Naive thymus-derived CD8-positive, alpha-beta T cell (primary cell): ENCODE measurements at places on chromosomes 1 and 21.

GRCh38 chr1:39183503-39184353 lies 20.8 kb upstream of the MACF1 start:
- DNase-seq: peak; percentile 87
- no peaks in the 10 kb centered on the region for H3K27me3 ChIP-seq
- H3K4me3 ChIP-seq: peak overlapping the region; percentile 14
- H3K27ac ChIP-seq: peak overlapping the region; percentile 97

DNA sequence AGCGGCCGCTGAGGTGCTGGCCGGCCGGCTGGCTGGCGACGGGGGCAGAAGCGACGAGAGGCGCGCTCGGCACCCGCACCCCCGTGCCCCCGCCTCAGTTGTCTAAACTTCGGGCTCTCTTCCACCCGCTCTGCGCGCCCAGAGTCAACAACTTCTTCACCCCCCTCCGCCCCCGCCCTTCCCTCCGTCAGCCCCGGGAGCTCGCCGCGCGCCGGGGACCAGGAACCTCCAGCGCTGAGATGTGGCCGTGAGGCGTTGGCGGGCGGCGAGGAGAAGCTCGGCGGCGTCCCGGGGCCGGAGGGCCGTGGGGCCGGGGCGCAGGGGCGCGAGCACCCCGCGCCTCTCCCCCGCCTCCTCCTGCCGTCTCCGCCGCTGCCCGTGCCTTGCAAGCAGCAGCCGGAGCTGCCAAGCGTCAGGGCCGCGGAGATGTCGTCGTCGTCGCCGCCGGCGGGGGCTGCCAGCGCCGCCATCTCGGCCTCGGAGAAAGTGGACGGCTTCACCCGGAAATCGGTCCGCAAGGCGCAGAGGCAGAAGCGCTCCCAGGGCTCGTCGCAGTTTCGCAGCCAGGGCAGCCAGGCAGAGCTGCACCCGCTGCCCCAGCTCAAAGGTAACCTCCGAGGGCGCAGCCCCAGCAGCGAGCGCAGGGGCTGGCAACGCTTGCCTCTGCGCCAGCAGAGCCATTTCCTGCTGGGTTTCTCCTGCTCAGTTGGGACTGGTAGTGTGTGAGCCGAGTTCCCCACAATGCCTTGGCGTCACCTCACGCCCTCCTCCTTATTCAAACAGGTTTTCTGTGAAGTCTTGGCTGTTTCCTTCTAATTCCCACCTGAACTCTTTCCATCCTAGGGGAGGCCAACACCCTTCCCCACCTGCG lies 710 bp downstream of the PPP2R5A start:
- DNase-seq: peak; percentile 80
- peak overlapping the region; percentile 98 for H3K27ac ChIP-seq
- H3K4me1 ChIP-seq: peaks cover 50% of the 10 kb centered on the region
- peak overlapping the region; percentile 96 for H3K4me3 ChIP-seq
- no peaks in the 10 kb centered on the region for H3K36me3 ChIP-seq
- no peaks in the 10 kb centered on the region for H3K27me3 ChIP-seq

- no peak overlapping the region for H3K4me3 ChIP-seq
- DNase-seq: no peak
- no peaks in the 10 kb centered on the region for H3K4me1 ChIP-seq
- H3K36me3 ChIP-seq: no peaks in the 10 kb centered on the region
These were observed 497.3 kb downstream of the NEGR1 start for GRCh38 chr1:71785000-71785399.

GRCh38 chr1:81126989-81127581 lies 673.6 kb upstream of the ADGRL2 start:
- H3K4me1 ChIP-seq: no peaks in the 10 kb centered on the region
- DNase-seq: no peak
- H3K27me3 ChIP-seq: no peaks in the 10 kb centered on the region

GRCh38 chr1:223684488-223684792 lies 18.9 kb upstream of the CAPN8 start:
- no peak overlapping the region for H3K4me3 ChIP-seq
- DNase-seq: no peak
- H3K27ac ChIP-seq: no peak overlapping the region
- H3K36me3 ChIP-seq: no peaks in the 10 kb centered on the region

DNA sequence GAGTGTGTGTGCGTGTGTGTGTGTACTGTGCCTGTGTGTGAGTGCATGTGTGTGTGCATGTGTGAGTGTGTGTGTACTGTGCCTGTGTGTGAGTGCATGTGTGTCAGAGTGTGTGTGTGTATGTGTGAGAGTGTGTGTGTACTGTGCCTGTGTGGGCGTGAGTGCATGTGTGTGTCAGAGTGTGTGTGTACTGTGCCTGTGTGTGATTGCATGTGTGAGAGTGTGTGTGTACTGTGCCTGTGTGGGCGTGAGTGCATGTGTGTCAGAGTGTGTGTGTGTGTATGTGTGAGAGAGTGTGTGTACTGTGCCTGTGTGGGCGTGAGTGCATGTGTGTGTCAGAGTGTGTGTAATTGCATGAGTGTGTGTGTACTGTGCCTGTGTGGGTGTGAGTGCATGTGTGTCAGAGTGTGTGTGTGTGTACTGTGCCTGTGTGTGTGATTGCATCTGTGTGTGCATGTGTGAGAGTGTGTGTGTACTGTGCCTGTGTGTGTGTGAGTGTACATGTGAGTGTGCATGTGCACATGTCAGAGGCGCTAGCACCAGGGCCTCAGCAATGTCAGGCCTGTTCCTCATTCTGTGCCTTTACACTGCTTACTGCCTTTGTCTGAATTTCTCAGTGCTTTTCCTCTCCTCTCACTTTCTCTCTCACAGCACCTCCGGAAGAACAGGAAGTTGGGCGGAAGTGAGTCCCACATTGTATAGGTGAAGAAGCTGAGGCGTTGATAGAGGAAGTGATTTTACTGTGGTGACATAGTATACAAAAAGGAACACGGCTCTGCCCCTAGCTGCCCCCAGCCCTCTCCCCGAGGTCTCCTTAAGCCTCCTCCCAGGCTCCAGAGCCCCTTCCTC lies 4.9 kb downstream of the SLC5A9 start:
- no peak for DNase-seq
- no peaks in the 10 kb centered on the region for H3K36me3 ChIP-seq
- peaks cover 13% of the 10 kb centered on the region for H3K4me1 ChIP-seq
- no peak overlapping the region for H3K27ac ChIP-seq
- H3K27me3 ChIP-seq: no peaks in the 10 kb centered on the region
- H3K4me3 ChIP-seq: no peak overlapping the region

DNA sequence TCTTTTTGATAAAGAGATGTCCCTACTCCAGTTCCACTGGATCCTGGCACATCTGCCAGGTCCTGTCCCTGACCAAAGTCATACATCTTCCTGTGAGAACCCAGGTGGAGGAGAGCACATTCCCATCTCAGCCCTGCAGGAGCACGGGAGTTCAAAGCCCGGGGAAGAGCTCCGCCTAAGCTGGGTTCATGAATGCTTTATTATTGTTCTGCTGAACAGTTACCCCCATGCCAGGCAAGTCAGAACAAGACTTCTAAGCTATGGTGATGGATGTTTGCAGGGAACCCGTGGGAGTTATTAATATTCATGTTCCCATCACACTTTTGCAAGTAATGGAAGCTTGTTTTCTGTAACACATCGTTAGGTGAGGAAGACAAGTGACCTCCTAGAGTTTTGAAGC lies 62.9 kb downstream of the SEC16B start:
- H3K27me3 ChIP-seq: no peaks in the 10 kb centered on the region
- DNase-seq: no peak
- H3K36me3 ChIP-seq: no peaks in the 10 kb centered on the region
- H3K27ac ChIP-seq: no peak overlapping the region
- no peaks in the 10 kb centered on the region for H3K4me1 ChIP-seq

DNA sequence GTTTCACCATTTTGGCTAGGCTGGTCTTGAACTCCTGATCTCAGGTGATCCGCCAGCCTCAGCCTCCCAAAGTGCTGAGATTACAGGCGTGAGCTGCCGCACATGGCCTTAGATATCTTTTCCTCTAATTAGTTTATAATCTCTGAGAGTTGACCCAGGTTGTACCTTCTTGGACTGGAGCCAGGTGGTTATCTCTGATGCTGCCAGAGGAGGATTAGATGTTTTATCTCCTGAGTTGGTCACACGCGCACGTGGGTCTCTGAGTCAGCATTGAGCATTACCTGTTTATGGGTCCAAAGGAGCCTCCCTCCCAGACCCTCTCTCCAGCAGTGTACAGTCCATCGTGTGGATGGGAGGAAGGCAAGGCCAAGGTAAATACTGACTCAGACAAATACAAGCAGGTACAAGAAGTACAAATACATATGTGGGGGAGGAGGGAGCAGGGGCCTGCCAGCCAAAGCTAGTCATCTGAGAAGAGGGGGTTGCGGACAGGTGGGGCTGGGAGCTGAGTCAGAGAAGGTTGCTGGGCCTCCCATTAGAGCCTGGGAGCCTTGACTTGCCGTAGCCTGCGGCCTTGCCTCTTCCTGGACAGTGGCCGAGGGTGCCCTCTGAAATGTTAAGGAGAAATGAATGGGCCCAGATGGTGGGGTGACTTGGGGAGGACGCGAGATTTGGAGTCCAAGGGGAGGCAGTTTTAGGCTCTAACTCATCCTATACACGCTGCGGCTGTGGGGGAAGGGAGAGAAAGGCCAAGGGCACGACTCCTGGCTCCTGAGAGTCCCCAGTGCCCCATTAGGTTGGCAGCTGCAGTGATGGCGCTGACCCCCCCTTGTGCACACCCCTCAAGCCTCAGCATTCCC lies 13.1 kb downstream of the IL6R start:
- peak overlapping the region; percentile 87 for H3K27ac ChIP-seq
- no peak for DNase-seq
- no peaks in the 10 kb centered on the region for H3K27me3 ChIP-seq
- peaks cover 83% of the 10 kb centered on the region for H3K4me1 ChIP-seq
- H3K4me3 ChIP-seq: peak overlapping the region; percentile 79

GRCh38 chr1:90730243-90731022 lies 13.3 kb upstream of the BARHL2 start:
- H3K4me1 ChIP-seq: peaks cover 24% of the 10 kb centered on the region
- peaks cover 92% of the 10 kb centered on the region for H3K27me3 ChIP-seq
- DNase-seq: no peak

GRCh38 chr1:10708757-10709156 lies 87.7 kb downstream of the CASZ1 start:
- no peak for DNase-seq
- H3K36me3 ChIP-seq: no peaks in the 10 kb centered on the region
- H3K27ac ChIP-seq: no peak overlapping the region
- no peaks in the 10 kb centered on the region for H3K4me1 ChIP-seq
- no peaks in the 10 kb centered on the region for H3K27me3 ChIP-seq
- H3K4me3 ChIP-seq: no peak overlapping the region

DNA sequence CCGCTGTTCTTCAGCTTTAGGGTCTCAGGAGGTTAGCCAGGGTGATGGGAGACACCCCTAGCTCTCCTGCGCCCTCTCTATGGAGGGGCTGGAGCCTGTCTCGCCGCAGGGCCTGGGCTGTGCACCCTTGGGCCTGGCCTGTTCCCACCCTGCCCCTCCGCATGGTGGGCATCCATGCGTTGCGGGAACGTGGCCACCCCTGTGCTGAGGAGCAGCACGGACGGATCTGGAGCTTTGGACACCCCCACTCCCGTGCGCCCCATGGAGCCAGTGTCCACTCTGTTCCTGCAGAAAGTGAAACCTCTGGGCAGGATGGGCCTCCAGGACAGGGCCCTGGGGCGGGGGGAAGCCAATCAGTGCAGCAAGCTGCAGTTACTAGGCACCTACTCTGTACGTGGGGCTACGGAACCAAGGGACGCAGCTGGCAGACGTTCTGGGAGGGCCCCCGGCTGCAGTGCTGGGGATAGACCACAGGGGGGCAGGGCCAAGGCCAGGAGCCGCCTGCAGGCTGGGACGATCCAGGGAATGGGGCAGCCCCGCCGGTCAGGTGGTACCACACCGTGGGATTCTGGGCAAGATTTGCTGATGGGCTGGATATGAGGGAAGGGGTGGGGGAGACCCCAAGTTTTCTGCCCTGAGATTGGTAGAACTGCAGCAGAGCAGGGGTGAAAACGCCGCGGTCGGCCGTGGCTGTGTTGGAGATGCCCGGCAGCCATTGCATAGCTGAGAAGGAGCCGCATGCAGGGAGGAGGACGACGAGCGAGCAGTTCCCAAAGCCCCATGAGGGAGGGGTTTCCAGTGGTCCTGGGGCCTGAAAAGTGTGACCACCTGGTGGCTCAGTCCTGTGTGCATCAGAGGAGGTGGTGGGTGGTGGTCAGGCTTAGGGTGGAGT lies 43.3 kb downstream of the TP73 start:
- DNase-seq: peak; percentile 18
- peak overlapping the region; percentile 34 for H3K4me3 ChIP-seq
- H3K4me1 ChIP-seq: peaks cover 9% of the 10 kb centered on the region
- no peak overlapping the region for H3K27ac ChIP-seq
- H3K36me3 ChIP-seq: no peaks in the 10 kb centered on the region

GRCh38 chr1:21634806-21635535 lies 34.2 kb downstream of the RAP1GAP start:
- H3K4me1 ChIP-seq: no peaks in the 10 kb centered on the region
- H3K36me3 ChIP-seq: no peaks in the 10 kb centered on the region
- H3K4me3 ChIP-seq: no peak overlapping the region

- no peak for DNase-seq
- H3K36me3 ChIP-seq: no peaks in the 10 kb centered on the region
- H3K4me3 ChIP-seq: no peak overlapping the region
- peaks cover 12% of the 10 kb centered on the region for H3K27me3 ChIP-seq
- no peaks in the 10 kb centered on the region for H3K4me1 ChIP-seq
These were observed 74.2 kb downstream of the SNX7 start for GRCh38 chr1:98735756-98736155.

DNA sequence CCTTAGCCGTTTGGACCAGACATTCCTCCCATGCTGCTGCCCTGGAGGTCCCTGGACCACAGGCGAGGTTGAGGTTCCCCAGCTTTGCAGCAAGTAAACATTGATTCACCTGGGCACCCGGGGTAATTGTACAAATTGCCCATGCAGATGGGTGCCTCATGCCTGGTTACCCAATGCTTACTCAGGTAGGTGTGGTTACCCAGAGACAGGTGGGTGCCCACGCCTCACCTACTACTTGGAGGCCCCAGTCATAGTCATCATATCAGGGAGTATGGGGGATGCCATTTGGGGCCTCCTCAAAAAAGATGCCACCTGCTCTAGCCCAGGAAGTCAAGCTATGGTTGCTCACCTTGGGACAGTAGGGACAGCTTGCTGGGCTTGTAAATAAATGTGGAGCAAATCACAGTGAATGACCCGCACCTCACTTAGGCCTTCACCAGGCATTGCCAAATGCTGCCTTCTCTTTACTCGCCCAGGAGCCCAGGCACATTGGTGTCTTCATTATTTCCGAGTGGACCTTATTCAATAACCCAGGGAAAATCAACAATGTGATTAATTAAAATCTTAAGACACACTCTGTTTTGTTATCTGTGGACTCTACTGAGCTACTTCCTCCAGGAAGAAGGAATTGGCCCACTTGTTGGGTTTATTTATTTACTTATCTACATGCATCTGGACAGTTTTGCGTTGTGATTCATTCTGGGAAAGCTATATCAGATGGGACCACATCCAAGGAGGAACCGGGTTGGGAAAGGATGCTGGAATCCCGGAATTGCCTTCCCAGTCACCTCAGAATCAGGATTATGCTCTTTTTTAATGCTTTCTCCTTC lies 35.6 kb upstream of the GRHL3 start:
- no peaks in the 10 kb centered on the region for H3K36me3 ChIP-seq
- H3K27ac ChIP-seq: no peak overlapping the region
- DNase-seq: no peak
